Activated T-cell treated with anti-CD3 and anti-CD28 coated beads for 48 hours (primary cell): ENCODE measurements at places on chromosomes 6 and 20.

DNA sequence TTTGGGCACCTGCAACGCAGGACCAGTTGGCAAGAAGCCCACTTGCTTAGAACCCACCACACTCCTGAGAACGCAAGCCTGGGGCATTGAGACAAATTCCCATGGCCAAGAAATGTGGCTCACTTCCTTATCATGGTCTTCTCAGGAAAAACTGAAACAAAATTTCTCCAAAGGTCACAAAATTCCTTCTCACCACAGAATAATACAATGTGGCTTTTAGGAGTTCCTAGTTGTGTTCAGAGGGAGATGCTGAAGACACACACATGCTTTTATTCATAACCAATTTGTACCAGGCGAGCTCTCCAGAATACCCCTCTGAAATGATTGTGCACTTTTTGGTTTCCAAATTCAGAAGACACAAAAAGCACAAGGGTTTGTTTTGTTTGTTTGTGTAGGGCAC is 31.6 kb downstream of the ADTRP start:
- no peak for DNase-seq

DNA sequence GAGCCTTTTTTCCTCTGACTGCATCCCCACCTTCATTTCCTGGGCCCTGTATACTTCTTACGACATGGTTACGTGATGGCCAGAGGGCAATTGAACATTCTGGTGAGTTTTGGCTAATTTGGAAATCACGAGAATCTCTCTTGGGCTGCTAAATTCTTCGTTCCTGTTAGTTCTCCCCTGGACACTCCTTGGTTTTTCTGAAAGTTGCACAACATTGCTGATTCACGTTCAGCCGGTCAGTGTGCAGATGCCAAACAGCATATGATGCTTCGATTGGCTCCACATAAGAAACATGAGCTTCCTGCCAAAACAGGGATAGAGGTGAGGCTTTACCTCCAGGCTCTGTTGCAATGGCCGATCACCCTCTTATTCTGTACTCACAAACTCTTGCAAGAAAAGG is 119.4 kb upstream of the LY86 start:
- DNase-seq: no peak

- no peak for DNase-seq
Observed at GRCh38 chr20:34615477-34615876, 57.0 kb downstream of the MAP1LC3A start.

- DNase-seq: no peak
Observed at GRCh38 chr6:43265564-43265963, 22.3 kb downstream of the TTBK1 start.

- no peak for DNase-seq
Observed at GRCh38 chr6:36065916-36066315, 38.3 kb downstream of the MAPK14 start.

DNA sequence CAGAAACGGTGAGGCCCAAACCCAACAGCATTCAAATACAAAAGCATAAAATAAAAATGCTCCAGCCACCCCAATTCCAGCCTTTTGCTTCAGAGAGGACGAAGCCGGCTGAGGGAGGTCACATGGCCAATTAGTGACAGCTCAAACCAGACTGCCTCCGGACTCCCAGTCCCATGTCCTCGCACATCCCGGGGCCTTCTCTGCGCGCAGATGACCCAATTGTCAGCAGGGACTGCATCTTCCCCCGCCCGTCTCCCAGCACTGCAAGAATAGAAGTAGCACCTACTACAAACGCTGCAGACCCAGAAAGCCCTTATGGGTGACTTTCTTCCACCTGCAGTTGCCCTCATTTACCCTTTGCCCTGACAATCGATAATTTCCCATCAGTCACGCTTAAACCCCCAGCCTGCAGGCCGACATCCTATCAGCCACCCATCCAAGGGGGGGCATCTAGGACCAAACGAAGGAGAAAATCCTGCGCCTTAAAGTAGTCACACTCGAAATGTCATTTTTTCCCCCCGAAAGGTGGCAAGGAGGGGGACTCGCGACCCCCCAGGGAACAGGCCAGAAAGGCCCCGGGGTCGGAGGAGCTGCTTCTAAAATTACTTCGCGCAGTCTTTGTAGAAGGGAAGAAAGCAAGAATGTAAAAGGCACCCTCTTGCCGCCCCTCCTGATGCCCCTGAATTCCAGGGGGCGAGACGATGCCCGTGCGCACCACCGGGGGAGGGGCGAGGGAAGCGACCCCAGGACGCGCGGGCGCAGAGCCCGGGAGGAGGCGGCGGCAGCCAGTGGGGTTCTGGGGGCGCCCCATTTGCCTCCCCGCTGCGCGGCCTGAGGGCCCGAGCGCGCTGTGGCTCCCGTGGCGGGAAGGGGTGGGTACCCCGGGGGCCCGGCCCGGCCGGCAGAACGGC is 792 bp downstream of the SLC23A2 start:
- no peak for DNase-seq

DNA sequence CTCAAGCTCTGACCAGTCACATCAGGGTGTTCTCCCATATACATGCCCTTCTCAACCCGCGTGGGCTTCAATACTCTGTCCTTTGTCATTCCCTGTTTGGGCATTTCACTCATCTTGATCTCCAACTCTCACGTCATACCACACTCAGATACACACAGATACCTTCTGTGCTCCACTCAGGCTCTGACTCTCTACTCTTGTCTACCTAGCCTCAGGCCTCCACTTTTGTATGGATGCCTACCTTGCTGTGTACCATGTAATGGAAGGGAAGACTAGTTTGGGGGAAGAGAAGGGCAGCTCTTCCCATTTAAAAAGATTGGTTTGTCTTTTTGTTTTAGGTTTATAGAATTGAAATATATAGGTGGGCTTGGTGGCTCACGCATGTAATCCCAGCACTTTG is 48.6 kb downstream of the ASXL1 start:
- no peak for DNase-seq

DNA sequence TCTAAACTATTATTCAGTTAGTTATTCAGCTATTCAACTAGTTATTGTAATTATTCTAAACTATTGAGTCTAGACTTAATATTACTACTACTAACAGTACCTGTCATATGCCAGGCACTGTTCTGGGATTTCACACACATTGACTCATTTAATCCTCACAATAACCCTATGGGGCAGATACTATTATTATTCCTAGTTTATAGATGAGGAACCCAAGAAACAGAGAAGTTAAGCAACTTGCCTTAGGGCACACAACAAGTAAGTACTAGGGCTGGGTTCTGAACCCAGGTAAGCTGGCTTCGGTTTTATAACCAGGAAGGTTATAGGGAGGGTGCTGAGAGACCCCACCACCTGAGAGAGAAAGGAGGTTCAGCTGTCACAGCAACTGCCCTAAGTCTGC is 7.8 kb downstream of the TEAD3 start:
- no peak for DNase-seq

GRCh38 chr20:53786445-53787267 is 193.0 kb upstream of the ZNF217 start:
- DNase-seq: no peak

DNA sequence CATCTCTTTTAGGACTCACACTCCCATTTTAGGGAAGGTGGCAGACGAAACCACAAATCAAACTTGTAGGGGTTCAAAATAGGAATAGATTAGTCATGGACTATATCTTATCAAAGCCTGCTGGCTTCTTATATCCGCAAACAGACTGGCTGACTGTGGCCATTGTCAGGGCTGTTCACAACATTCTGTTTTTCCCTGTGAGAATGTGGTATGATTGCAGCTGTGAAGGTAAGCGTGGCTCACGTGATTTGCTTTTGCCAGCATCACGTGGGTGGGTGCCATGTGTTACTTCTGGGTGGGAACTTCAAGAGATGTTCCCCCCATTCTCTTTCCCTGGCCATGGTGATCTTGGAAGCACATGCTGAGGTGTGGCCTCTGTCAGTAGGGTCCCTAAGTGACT is 5.9 kb downstream of the IP6K3 start:
- DNase-seq: no peak

DNA sequence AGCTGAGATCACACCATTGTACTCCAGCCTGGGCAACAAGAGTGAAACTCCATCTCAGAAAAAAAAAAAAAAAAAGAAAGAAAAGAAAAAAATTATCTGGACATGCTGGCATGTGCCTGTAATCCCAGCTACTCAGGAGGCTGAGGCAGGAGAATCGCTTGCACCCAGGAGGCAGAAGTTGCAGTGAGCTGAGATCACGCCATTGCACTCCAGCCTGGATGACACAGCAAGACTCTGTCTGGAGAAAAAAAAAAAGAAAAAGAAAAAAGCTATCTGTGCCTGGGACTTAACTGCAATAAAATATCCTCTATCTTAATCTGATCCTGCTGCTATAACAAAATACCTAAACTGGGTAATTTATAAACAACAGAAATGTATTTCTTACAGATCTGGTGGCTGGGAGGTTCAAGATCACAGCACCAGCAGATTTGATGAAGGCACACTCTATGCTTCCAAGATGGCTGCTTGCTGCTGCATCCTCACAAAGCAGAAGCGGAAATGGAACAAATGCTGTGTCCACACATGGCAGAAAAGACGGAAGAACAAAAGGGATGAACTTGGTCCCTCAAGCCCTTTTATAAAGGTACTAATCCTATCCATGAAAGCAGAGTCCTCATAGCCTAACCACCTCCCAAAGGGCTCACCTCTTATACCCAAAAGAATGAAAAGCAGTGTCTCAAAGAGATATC is 273.3 kb upstream of the JARID2 start:
- no peak for DNase-seq

GRCh38 chr6:42704937-42705374 is 17.4 kb downstream of the PRPH2 start:
- DNase-seq: no peak

DNA sequence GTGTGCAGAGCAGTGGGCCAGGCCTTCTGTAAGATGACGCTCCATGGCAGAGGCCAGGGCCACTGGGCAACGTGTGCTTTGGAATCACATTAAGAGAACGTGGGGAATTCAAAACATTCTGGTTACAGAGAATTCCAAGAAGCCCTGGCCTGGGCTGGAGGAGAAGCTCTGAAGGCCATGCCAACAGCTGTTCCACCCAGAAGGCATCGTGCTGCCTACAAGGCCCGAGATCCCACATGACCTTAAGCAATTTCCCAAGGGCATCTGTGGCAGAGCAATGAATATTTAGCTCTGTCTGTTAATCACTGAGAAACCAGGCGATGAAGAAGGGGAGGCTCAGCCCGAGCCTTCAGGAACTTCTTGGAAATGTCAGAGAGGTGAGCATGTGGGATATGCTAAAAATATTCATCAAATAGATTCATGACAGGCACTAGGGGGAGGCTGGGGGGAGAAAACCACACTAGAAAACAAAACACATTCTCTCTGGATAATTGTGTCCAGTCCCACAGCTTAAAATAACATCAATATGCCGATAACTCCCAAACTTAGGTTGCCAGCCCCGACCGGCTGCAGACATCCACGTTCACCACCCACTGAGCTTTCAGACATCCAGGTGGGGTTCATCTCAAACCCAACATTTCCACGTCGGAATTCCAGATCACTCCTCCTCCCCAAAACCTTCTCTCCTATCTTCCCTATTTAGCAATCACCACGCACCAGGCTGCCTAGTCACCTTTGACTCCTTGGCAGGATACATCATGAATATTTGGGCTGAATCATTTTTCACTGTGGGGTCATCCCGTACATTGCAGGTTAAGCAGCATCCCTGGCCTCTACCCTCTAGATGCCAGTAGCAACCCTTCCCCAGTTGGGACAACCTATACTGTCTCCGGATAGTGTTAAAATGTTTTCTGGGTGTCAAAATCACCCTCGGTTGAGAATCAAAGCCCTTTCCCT is 6.6 kb downstream of the SULF2 start:
- DNase-seq: no peak

GRCh38 chr6:143258945-143259344 is 191.6 kb downstream of the ADAT2 start:
- no peak for DNase-seq

GRCh38 chr6:53432318-53433161 is 83.8 kb upstream of the ELOVL5 start:
- DNase-seq: no peak

DNA sequence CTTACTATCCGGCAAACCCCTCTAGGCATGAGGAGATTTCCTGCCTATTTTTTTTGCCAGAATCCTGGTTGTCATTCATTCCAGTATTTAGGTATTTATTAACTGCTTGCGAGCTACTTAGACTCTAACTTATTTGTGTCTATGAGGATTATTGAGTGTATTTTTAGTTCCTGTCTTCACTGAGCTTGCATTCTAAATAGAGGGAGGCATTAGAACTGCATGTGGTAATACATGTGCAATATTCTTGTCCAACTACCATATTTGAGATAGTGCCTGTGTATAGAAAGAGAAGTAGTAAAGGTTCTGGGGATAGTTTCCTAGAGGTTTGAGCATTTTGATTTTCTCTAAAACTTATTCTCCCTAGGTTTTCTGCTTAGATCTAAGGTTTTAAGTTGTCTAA is 308.9 kb downstream of the EYA4 start:
- DNase-seq: no peak

DNA sequence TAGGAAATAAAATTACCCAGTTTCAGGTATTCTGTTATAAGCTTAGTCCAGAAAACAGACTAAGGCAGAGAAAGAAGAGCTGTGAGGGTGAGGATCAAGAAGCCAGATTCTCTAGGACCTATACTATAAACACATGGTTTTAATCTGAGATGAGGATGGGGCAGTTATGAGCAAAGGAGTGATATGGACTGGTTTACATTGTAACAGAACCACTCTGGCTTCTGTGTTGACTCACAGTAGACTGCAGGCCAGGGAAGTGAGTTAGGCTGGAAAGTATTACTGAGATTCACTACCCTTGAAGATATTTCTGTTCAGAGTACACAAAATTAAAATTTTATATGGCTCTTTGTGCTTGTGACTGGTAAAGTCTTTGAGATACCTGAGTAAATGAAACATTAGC is 3.2 kb upstream of the RWDD1 start:
- no peak for DNase-seq

- DNase-seq: no peak
Observed at GRCh38 chr6:166274739-166275370, 33.3 kb downstream of the PRR18 start.

GRCh38 chr6:8731874-8732273 is 296.5 kb upstream of the SLC35B3 start:
- no peak for DNase-seq

GRCh38 chr20:4507288-4507719 is 214.4 kb upstream of the PRND start:
- DNase-seq: no peak

DNA sequence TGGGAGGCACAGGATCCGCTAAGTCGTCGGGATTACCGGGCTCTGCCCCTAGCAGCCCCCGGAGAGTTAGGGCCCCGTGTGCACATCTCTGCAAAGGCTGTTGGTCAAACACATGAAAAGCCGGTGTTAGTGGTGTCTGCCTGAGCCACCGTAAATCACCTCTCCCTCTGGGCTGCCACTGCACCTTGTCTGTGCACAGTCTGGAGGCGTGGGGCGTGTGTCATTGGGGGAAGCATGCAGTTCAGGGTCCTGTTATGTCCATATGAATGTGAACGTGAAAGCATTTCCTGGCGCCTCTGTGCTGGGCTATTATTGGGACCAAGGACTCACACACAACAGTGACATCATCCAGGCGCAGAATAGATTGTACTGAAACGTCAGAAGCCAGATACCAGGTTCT is 305.6 kb downstream of the NRN1 start:
- no peak for DNase-seq

DNA sequence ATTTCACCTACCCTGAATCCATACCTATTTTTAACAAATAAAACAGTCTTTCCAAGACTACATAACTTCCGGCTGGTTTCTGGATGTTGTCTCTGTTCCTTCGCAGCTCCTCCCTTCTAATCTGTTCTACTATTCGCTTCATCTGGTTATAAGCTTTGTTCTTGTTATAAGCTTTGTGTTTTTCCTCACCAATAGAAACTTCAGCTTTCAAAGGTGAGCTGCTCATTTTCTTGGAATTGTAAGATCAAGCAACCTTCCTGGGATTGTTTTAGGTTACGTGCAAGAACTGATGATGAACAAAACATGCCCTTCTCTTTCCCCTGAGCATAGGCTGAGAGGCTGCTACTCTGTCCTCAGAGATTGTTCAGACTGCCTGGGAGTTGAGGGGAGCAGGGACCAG is 2.1 kb downstream of the GFOD1 start:
- DNase-seq: no peak
